Activated naive CD8-positive, alpha-beta T cell treated with anti-CD3 and anti-CD28 coated beads, Interleukin-2, amount 10 ng/mL, durations not matched to agents 7 days and 5 days (primary cell): ENCODE measurements at places on chromosomes 1 and 21.

GRCh38 chr21:44966135-44967081, 26.6 kb downstream of the SLX9 start:
- DNase-seq, result no peak

GRCh38 chr1:183106166-183106565, 79.9 kb upstream of the LAMC2 start:
- no peak for DNase-seq

DNA sequence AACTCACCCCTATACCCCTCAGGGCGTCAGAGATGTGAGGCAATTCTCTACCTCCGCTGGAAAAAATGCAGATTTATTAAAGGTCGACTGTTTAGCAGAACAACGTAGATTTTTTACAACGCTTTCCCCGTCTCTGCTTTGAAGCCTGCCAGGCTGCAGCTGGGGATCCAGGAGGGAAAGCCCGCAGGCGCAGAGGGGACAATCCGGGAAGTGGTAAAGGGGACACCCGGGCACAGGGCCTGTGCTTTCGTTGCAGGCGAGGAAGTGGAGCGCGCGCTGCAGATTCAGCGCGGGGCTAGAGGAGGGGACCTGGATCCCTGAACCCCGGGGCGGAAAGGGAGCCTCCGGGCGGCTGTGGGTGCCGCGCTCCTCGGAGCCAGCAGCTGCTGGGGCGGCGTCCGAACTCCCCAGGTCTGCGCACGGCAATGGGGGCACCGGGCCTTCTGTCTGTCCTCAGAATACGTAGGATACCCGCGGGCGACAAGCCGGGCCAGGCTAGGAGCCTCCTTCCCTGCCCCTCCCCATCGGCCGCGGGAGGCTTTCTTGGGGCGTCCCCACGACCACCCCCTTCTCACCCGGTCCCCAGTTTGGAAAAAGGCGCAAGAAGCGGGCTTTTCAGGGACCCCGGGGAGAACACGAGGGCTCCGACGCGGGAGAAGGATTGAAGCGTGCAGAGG, 5.5 kb downstream of the SIM2 start:
- no peak for DNase-seq

DNA sequence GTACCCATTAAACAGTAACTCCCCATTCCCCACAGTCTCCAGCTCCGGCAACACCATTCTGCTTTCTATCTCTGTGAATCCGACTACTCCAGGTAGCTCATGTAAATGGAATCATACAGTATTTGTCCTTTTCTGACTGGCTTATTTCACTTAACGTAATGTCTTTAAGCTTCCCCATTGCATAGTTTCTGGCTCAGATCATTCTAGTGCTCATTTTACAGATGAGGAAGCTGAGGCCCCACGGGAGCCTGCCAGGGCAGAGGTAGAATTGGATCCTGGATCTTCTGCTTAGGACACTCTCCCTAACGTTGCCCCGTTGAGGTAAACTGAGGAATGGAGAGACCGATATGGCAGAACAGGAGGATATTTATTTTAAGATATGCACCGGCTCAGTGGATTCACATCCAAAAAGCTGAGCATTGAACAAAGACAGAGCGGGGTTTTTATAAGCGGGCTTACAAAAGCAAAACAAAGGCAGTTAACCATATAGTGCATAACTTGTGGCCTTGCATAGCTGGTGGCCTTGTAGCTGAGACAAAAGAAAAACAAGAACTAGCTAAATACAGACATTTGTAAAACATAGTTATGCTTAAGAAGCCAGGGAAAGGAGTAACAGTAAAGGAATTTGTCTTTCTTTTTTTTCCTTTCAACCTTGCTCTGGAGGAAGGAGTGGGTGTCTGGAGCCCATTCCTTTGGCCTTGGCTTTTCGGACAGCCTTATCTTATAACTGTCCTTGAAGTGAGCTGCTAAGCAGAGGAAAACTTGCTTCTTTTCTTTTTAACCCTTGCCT, 15.3 kb upstream of the KLHDC8A start:
- DNase-seq, result no peak

DNA sequence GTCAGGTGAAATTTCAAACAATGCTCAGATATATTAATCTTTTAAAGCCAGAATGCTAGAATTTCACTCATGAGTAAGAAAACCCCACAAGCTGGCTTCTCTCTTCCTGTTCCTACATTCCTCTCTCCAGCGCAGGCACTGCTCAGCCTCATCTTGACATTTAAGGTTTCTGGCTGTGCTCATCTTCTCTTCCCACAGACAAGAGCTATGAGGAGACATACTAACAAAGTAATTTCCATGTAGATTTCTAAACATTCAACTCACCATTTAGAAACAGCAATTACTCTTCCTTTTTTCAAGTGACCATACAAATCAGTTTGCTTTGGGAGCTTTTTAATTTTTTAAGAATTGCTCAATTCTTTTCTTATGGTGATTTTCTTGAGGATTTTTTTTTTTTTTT, 7.8 kb upstream of the LRRC8D start:
- DNase-seq, result no peak

DNA sequence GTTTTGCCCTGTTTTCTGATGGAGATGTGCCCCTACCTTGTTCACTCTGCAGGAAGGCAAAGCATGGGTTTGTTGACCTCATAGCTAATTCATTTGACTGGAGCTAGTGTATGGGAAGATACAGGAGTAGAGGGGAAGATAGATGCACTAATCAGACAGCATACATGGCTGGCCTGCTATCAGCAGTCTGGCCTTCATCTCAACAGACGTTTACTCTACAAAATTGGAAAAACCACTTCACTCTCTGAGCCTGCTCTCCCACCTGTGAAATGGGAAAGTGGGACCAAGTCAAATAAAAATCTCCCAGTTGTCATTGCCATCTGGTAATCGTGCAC, 235.2 kb upstream of the RAB4A start:
- no peak for DNase-seq

GRCh38 chr1:82329226-82329625, 528.5 kb downstream of the ADGRL2 start:
- no peak for DNase-seq
